ENCODE measurements at places on chromosomes 13 and 19. TPM values are rescaled to one million over a fixed set of nuclear protein-coding genes. Genes with fewer than 3 reads are reported as not detected.

CGB3 gene
- total RNA-seq = not detected

ZNF738 gene
- total RNA-seq = 16.6 TPM

DNA sequence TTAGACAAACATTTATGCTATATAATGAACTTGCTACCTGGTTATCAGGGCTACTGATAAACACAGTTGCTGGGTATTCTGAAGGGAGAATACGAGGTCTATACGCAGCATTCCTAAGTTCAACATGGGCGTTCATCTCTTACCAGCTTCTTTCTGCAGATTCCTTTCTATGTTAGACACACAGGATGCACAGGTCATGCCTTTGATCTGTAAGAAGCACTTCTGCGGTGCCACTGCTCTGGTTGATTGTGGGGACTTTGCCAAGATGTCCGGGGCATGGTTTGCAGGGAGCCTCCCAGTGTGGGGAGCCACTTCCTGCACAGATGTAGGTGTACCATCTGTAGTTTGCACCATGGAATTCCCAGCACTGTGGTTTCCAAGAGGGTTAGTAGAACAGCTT, 40.9 kb downstream of the ATP7B start:
- no peak for DNase-seq

GRCh38 chr13:105991131-105991530, 544.3 kb downstream of the EFNB2 start:
- no peak for DNase-seq

DNA sequence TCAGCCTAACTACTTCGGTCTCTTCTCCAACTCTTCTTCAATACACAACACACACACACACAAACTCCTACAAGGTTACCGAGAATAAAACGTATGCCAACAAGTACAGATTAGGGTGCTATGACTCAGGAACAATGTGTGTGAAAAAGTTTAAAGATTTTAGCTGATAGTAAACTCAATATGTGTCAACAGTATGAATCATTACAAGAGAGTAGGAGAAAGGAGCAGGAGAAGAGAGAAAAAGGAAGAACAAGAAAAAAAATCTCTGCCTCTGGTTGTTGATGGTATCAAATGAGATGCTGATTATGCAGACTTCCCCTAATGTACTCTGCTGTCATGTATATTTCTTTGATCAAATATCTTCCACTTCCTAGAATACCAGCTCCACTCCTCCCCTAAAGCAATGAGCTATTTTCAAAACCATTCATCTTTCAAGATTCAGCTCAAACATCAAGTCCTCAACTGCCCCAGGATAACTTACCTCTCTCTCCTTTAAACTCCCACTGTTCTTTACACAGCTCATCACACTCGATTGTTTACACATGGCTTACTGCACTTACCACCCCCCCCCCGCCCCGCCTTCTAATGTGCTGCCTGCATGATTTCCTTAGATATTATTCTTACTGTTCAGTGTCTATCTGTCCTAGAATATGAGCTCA, 95.6 kb downstream of the FAM216B start:
- no peak for DNase-seq

DNA sequence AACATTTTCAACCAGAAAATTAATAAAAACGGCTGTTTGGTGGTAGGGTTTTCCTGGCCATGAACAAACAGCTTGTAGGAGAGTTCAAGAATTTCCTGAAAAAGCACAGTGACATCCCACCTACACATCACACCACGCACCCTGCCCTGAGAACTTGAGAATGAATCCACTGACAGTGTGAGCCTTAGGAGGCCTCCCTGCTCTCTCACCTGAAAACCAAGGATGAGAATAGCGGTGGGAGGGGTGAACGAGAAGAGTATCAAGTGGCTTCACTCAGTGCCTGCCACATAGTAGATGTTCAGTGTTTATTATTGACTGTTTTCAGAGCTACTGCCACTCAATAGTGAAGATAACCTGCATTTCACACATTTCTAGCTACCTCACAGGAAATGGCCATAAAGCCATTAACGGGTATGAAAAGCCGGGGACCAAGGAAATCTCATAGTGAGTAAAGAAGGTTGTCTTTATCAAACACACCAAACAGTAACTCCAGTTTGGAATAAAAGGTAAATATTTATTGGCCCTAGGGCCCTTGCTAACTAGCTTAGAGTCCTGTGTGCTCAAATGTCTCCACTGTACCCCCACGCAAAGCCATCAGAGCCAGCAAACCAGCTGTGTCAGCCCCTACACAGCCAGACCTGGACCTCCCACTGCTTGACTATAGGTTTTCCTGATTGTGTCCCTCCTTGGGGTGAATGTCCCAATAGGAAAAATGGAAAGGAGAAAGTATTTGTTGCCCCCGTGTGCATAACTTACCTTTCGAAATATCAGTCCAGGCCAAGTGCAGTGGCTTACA, 40.6 kb downstream of the TPT1 start:
- no peak for DNase-seq

DNA sequence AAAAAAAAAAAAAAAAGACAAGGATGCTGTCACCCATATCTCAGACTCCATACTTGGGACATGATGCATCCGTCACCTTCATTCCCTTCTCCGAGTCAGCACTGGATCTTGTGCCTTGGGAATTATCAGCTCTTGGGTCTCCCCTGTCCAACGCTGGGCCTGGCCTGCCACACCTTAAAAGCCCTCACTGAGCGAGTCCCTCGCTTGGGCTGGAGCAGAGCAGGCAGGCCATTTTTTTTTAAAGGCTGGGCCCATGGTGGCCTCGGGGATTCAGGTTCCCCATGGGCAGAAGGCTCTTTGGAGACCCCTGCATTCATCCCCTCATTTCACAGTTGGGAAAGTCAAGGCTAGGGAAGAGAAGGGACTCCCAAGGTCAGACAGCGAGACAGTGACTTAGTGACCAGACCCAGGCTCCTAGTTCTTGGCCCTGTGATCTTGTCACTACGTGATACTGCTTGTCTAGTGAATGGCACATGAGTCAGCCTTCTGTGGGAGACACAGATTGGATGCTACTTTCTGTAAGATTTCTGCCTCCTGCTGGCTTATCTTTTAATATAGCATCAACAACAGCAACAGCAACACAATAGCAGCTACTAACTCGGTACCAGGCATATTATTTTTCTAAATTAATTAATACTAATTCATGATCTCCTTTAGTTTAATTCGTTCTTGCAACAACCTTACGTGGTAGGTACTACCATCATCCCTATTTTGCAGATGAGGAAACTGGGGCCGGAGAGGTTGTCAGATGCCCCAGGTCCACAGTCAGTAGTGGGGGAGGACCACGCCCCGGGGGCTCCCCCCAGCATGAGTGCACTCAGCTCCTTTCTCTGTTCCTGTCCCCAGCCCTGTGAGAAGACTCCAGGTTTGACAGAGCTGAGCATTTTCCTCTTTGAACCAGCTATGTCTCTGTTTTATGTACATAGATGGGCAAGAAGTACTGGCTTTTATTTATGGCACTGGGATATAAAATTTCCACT, 27.4 kb upstream of the ZNF536 start:
- no peak for DNase-seq

Measured in activated naive CD4-positive, alpha-beta T cell treated with anti-CD3 and anti-CD28 coated beads for 36 hours (primary cell).